ENCODE measurements at places on chromosomes 5 and 9.

DNA sequence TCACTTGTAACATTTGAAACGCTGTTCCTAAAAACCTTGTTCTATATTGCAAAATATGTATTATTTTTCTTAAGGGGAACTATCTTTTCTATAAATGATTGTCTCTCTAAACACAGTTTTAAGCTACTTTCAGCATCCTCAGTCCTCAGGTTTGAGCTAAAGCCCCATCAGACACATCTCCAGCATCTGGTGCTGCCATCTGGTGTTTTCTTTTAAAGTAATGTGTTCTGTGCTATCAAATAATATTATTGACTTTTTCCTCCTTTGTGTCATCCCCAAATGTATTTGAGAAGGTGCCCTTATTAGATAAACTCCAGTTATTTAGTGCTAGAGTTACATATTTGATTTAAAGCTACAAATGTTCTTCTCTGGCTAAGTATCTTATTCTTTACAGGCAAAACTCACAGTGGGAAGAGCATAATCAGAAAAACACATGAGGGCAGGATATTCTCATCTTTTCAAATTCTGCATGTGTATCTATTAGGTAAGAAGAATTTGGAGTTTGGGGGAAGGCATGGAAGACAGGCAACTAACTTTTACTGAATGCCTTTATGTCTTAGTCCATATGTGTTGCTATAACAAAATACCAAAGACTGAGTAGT, 27.5 kb downstream of the ZNF474 start:
- DNase-seq = no peak

- DNase-seq = no peak
Measured at GRCh38 chr9:132582276-132582785, at the start of gene BARHL1. BARHL1 (plus strand) TSS chr9:132582606; CDS start chr9:132582798, 192 bp downstream.

DNA sequence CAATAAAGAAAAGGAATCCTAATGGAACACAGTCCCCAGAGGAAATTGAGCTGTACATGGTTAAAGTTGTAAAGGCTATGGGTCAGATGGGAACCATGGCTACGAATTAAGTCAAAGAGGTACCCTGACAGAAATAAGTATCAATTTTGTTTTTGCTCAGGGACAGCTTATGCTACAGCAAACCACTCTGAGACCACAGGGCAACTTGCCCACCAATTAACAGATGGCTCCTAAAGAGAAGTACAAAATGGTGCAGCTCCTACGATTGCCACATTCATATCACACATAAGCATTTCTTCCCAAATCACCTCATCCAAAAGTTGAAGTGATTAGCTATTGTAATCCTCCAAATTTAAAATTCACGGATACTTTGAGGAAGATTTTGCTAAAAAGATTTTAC, 83.0 kb downstream of the ELAVL2 start:
- no peak for DNase-seq

GRCh38 chr5:73499756-73500155, 1.5 kb downstream of the BTF3 start:
- no peak for DNase-seq

DNA sequence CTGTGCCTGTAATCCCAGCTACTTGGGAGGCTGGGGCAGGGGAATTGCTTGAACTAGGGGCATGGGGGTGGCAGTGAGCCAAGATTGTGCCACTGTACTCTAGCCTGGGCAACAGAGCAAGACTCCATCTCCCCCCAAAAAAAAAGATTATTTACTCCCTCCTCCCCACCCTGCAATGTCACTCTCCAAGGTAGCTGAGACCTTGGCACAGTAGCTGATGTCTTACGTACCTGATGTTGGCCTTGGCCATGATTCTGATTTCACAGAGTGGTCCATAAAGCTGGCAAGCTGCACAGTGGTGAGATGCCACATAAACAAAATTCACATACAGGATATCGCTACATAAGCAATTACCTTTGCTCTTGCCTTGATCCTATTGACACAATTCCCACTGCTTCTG, 108.5 kb downstream of the CAVIN4 start:
- DNase-seq = no peak

DNA sequence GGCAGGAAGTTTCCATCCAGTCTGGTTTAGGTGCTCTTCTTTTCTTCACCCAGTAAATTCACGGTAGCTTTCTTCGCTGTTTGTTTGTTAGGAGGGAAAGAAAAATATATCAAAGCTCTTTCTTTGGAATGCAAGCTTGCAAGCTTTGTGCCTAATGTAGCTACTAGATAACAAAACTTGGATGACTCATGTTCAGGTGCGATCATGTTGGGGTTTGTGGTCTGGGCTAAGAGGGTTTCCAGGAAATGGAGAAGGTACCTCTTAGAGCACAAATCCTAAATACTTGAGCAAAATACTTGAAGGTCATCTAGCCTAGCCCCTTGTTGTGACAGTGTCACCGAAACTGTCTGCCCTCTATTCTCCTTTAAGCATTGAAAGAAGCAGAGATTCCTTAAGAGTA, 17.7 kb downstream of the SRP19 start:
- DNase-seq = peak; percentile 38

GRCh38 chr9:33472881-33473615, 676 bp downstream of the NOL6 start:
- no peak for DNase-seq

DNA sequence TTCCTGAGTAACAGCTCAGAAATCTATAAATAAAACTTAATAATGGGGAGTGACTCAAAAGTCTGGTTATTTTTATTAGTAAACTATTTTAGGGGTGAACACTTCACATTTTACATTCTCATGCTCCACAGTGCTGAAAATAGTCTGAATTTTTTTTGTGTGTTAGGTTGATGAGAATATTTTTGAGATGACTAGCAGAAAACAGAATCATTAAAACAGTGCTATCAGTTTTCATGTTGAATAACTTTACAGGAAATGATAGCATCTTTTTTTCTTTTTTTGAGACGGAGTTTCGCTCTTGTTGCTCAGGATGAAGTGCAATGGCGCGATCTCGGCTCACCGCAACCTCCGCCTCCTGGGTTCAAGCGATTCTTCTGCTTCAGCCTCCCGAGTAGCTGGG, 60.3 kb downstream of the TMC1 start:
- no peak for DNase-seq

GRCh38 chr5:141149812-141150211, at the start of gene PCDHB6:
PCDHB6 (plus strand) TSS chr5:141150057; CDS start chr5:141150258, 201 bp downstream.
- DNase-seq = no peak

- DNase-seq = no peak
Measured at GRCh38 chr5:131525805-131526204, 109.2 kb downstream of the RAPGEF6 start.

GRCh38 chr9:134365791-134366222, 39.6 kb downstream of the RXRA start:
- no peak for DNase-seq

- DNase-seq = no peak
Measured at GRCh38 chr5:173014671-173015070, 31.1 kb downstream of the ATP6V0E1 start.

DNA sequence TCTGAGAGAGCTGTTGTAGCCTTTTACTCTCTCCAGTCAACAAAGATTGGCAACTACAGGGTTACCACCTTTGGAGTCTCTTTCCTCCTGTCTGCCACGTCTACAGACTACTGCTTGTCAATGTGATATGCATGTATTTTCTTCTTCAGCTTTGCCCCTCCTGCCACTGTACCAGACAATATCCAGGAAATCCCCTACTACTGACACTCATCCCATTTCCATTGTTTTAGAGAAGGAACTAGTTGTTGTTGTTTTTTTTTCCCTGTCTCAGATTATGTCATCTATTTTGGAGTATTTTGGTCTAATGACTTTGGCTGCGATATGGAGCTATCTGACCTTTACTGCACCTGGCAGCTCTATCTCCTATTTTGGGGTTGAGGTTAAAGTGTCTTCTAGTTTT, 50.1 kb upstream of the MACIR start:
- DNase-seq = no peak

DNA sequence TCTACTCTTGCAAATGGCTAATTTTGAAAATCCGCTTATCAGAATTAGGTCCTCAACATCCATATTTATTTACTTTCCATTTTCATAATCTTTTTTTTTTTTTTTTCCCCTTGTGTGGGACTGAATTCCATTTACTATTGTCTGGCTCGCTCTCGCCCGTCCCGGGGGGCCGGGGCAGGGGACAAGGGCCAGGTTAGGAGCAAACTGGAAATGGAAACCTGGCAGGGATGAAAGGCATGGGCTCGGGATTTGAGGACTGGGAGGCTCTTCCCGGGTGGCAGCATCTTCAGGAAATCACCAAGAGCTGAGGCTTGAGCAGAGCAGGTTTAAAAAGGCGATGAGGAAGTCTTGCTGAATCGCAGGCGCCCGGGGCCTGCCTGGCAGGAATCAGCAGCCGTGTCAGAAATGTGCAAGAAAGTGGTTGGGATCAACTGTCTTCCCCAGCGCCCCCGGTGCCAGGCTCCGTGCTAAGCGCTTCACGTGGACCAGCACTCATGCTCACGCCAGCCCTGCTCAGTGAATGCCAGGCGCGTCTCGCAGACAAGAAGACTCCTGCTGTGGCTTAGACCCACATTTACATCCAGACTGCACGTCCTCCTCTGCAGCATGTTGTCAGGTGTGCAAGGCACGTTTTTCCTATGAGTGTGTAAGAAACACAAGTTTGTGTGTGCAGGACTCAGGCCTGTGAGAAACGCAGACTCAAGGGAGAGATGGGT, 66.3 kb upstream of the UNC5A start:
- no peak for DNase-seq

DNA sequence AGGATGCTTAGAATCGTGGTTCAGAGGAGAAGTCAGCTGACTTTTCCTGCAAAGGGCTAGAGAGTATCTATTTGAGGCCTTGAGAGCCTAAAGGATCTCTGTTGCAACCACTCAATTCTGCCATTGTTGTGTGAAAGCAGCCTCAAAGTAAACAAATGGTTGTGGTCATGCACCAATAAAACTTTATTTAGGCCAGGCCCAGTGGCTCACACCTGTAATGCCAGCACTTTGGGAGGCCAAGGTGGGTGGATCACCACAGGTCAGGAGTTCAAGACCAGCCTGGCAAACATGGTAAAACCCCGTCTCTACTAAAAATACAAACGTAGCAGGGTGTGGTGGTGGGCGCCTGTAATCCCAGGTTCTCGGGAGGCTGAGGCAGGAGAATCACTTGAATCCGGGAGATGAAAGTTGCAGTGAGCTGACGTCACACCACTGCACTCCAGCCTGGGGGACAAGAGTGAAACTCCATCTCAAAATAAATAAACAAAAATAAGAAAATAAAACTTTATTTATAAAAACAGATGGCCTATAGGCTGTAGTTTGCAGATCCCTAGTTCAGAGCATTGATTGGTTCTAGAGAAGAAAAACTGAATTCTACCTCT, 135.9 kb upstream of the KLF4 start:
- no peak for DNase-seq

GRCh38 chr9:121950866-121951265, 142.2 kb downstream of the TTLL11 start:
- DNase-seq = no peak

DNA sequence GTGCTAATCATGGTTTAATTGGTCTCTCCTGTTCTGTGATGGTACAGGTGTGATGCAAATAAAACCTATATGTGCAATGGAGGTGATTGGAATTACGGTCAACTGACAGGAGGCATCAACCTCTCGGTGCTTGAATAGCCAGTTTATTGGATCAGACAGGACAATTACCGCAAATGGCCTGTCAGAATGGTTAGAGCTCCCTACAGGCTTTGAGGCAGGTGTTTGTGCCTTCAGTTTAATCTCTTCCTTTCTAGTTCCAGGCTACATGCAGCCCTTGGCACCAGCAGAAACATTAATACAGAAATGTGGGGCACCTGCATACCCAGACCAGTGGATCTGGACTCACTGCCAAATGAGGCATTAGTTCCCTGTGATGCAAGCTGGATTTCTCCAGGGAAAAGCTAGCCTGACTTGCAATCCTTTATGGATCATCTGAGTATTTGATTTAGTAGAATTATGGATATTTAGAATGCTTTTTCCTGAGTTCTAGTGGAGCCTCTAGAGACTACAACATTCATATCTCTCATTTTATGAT, 128.6 kb downstream of the MAT2B start:
- no peak for DNase-seq

- no peak for DNase-seq
Measured at GRCh38 chr5:143552680-143553079, 149.2 kb upstream of the NR3C1 start.

DNA sequence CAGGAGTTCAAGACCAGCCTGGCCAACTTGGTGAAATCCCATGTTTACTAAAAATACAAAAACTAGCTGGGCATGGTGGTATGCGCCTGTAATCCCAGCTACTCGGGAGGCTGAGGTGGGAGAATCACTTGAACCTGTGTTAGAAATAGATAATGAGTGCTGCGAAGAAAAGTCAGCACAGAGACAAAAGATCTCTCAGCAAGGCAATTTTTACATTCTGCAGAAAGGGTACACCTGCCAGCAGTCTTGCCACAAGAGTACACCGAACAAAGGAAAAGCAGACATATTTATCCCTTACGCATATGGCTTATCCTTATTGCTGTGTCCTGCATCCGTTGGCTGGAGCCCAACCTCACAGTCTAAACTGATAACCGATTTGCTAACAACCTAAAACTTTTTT, 16.2 kb upstream of the GPBP1 start:
- DNase-seq = no peak

- DNase-seq = no peak
Measured at GRCh38 chr5:20469792-20470191, 481.8 kb upstream of the CDH18 start.

DNA sequence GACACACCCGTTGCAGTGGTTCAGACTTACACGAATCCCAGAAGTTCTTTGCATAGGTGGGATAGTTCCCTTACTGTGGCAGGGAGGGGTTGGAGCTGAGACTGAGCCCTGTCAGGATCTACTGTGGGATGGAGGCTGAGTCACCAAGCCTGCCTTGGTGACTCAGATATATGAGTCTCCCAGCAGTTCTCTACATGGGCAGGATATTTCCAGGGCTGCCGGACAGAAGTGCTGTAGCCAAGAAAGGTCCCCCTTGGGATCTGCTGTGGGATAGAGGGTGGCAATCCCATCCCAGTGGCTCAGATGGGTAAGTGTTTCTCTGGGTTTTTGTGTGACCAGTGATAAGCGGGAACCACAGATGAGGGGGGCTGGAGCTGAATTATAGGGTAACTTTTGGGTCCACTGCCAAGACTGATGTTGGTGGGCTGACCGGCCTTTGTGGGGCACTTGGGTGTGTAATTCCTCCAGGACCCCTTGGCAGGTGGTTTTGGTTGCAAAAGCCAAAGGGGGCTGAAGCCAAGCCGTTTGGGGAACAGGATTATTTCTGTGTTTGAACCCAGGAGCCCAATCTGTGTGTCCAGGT, 18.7 kb downstream of the XRCC4 start:
- DNase-seq = peak; percentile 42

GRCh38 chr5:181187500-181188213, 17.3 kb downstream of the TRIM7 start:
- DNase-seq = peak; percentile 66

DNA sequence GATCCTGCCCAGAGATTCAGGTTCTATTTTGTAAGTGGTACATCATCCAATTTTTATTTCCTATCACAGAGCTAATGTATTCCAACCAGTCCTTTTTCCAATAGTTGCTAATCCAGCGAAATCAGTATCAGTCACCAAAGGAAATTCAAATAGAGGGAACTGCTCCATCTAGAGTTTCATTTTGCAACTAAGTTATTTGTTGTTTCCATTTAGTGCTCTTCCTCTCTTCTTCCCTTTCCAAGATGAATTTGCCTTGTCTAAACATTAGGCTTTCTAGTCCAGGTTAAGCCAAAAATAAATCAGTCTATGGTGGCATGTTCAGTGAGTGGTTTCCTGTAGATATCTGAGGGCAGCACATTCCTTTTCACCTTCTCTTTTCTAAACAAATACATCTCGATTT, 79.8 kb upstream of the SPATA31D4 start:
- no peak for DNase-seq
